ENCODE measurements at places on chromosomes 13 and 19.

DNA sequence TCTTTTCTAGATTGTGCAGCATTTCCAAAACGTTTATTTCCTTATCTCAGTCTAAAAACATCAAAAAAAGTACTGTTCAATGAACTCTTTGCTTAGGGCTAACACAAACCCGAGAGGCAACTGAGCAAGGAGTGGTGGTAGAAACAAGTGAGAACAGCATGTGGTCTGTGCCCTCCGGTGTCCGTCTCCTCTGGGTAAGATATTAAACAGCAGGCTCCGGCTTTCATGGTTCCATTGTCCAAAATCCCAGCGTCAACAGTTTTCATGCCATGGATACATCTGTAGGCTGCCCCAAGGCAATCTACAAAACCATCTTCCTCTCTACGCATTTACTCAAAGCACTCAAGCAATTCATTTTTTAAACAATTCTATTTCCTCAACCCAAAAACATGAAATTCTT lies 22.8 kb downstream of the DCLK1 start:
- no peak for DNase-seq

- no peak for DNase-seq
Measured at GRCh38 chr19:31499281-31500196, 150.3 kb upstream of the TSHZ3 start.

DNA sequence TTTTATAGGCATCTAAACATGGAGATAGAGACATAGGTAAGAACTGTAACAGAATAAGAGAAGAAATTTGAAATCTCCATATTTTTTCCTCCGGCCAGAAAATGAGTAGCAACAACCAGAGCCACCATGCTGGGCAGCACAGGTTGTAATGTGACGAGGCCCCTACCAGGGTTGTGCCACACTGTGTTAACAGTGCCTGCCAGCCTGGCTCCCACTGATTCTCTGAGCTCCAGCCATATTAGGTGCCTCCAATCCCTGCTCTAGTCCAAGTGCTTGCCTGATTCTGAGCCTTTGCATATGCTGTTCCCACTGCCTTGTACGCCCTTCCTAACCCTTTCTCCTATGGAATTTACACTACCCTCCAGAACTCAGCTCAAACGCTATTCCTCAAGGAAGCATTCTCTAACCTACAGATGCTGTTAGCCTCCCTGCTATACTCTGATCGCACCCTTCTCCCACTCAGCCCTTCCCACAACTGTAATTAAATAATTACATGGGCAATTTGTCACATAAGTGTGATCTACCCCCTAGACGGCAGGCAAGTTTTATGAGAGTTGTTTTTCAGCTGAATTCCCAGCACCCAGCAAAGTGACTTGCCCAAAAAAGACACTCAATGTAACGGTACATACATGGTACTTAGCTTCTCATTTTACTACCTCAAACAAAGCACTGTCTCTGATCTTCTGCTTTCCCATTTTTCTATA lies 37.6 kb upstream of the STARD13 start:
- no peak for DNase-seq

DNA sequence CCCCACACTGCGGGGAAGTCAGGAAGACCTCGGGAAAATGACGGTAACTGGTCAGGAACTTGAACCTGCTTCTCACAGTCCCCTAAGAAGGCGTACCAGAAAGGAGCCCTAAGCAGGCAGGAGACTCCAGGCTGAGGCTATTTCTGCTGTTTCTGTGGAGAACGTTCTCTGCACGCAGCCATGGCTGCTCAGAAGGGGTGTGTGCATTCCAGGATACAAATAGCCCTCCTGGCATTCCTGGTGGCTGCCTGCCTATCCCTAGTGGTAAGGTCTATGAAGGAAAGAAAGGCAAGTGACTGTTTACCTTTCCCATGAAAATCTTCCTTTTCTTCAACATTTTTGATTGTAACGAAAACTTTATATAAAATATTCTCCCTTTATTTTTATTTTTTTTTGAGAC lies 2.5 kb downstream of the SGCG start:
- no peak for DNase-seq

- DNase-seq: peak; percentile 89
Measured at GRCh38 chr19:49468746-49469447, 5.1 kb upstream of the FLT3LG start.

- no peak for DNase-seq
Measured at GRCh38 chr19:10766049-10766623, 48.3 kb downstream of the DNM2 start.

DNA sequence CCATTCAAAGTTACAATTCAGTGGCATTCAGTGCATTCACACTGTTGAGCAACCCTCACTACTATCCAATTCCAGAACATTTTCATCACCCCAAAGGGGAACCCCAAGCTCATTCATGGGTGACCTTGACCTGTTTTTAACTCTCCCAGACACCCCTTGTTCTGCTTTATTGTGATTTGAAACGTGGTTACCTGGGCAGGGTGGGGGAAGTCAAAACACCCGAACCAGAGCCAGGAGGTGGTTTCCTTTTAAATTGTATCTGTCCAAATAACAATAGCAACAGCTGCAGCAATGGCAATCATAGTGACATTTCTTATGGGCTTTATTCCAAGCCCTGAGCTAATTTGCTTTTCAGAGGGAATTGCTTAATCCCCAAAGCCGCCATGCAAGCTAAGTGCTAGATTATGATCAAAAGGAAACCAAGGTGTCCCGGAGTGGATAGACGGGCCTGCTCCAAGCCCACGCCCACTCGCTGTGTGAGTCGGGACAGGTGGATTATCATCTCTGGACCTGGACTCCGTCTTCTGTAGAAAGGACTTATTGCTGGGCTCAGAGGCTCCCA lies 6.1 kb downstream of the PTGIR start:
- DNase-seq: no peak

DNA sequence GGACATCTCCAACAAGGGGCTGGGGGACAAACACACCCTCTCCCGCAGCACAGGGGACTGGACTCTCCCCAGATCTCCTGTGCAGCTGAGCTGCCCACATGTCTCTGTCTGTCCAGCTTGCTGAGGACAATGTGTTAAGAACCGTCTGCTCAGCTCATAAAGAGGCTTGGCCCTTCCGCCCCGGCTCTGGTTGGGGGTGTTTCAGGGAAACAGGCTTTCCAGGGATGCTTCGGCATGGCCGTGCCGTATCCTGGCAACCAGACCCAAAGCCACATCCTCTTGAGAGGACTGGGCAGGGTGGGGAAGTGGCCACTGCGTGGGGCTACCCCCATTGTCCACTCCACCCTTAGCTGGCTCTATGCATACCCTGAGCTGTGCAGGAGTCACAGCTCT lies 41.1 kb upstream of the CHST8 start:
- no peak for DNase-seq

- no peak for DNase-seq
Measured at GRCh38 chr13:79988573-79988972, 352.4 kb downstream of the SPRY2 start.

- no peak for DNase-seq
Measured at GRCh38 chr13:23348262-23349127, 85.0 kb downstream of the SACS start.

DNA sequence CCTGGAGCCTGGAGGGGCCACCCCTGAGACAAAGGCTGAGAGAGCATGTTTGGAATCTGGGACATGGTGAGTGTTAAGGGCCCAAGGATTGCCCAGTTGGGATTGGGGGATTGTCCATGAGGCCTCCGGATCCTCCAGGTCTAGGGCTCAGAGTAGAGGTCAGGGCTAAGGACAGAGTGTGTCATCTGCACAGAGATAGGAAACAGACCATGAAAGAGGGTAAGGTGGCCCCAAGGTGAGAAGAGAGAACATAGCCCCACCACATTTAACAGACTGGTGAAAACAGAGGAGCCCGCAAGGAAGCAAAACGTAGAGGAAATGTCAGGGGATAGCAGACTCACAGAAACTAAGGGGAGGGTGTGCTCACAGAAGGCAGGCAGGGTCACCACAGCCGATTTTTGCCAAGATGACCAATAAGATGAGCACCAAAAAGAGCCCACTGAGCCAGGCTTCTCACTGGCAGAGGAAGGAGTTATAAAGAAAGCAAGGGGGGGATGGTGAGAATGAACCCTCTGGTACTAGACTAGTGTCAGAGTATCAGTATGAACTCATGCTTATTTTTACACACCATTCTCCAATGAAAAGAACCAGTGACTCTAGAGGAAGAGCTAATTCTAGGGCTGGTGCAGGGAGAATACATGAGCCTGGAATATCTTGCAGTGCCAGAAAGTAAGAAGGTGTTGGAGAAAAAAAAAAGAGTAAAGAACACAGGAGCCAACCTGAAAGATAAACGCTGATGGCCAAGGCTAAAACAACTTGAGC lies 17.5 kb downstream of the DYRK1B start:
- DNase-seq: no peak

DNA sequence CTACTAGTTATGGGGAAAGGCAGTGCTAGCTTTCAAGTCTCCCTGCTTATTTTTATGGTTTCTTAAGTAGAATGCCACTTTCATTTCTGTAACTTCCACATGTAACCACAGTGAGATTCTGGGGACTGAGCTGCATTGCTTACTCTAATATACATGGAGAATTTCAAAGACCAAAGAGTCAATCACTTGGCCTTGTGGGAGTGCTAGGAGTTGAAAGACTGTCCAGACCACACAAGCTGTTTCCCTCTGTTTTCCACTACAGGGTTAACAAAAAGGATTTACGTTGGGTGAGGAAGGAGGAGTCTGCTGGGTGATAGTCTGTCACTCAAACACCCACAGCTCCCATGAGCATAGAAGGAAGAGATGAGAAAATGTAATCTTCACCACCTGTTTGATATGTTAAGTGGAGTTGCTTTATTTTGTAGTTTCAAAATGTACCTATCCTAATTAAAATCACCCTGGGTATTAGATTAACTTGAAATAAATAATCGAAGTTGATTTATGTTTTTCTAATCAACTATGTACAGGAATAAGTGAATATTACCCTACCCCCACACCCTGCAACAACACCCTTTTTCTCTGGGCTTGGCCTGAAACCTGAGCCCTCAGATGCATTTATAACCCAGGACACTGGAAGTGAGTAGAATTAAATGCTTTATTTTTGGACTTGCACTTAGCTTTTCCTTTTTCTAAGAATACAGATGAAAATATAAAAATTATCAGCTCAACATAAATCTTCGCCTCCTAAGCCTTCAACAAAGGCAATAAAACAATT lies 225.8 kb upstream of the SLC10A2 start:
- DNase-seq: no peak

- DNase-seq: no peak
Measured at GRCh38 chr13:109401891-109402290, 384.5 kb downstream of the IRS2 start.

DNA sequence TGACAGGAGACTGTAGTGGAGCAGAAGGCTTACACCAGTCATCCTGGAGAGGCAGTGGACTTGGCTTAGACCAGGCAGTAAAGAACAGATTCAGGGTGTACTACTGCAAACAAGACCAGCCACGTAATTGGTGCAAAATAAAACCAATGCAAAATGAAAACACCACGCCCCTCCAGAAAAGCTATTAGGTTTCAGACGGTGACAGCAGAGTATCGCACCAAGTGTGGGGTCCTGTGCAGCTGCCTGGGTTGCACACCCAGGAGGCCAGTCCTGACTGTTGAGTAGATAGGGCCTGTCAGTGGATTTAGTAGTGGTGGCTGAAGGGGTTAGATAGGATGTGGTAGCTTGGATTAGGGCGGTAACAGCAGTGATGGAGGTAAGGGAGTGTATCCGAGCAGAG lies 5.4 kb upstream of the PRKACA start:
- no peak for DNase-seq

GRCh38 chr19:1270854-1271527 lies 1.9 kb downstream of the CIRBP start:
- no peak for DNase-seq

DNA sequence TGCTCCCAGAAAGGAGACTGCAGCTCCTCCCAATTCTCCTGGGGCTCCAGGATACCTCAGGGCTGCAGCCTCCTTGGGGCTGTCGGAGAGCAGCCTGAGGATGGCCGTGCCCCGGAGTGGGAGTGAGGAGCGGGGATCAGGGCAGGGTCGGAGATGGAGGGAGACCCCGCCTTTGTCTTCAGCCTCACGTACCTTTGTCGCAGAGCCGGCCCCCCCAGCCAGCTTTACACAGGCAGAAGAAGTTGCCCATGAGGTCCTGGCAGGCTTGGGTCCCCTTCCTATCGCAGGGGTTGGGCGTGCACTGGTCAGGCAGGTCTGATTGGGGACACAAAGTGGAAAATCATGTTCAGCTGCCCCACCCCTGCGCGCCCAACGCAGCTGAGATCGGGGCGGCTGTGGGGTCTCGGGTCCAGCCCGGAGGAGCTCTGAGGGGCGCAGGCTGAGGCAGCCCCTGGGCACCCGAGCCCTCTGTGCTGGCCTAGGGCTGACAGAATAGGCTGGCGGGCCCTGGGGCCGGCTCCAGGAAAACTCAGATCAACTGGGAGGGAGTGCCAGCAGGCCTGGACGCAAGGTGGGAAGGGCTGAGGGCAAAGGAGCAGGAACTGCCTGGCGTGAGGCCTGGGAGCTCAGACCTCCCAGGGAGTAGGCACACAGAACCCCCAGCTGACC lies 24.2 kb downstream of the GAS6 start:
- no peak for DNase-seq

DNA sequence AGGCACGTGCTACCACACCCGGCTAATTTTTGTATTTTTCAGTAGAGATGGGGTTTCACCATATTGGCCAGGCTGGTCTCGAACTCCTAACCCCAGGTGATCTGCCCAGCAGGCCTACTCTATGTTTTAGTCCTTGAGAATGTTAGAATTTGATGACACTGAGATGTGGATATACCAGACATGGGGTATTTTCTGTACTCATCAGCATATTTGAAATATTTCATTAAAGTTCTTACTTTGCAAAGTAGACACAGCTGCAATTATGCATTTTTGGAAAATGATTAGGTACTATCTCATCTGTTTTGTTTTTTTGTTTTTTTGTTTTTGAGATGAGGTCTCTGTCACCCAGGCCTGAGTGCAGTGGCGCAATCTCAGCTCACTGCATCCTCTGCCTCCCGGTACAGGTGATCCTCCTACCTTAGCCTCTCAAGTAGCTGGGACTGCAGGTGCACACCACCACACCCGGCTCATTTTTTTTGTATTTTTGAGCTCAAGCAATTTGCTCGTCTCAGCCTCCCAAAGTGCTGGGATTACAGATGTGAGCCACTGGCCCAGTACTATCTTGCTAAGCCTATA lies 12.7 kb downstream of the SPINT2 start:
- no peak for DNase-seq

DNA sequence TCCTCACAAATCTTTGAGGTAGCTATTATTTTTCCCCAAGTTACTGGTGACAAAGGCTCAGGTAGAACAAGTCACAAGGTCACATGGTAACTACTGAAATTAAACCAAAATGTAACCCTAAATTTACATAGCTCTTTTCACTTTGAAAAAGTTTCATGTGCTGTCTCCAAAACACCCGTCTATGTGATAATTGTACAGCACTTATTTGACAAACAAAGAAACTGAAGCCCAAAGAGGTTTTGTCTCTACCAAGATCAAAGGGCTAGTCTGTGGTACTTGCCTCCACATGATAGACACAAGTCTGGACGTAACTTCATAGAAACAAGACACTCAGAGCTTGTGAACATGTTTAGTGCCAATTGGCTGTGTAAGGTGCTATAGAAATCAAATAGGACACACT lies 108.3 kb downstream of the SACS start:
- DNase-seq: no peak

DNA sequence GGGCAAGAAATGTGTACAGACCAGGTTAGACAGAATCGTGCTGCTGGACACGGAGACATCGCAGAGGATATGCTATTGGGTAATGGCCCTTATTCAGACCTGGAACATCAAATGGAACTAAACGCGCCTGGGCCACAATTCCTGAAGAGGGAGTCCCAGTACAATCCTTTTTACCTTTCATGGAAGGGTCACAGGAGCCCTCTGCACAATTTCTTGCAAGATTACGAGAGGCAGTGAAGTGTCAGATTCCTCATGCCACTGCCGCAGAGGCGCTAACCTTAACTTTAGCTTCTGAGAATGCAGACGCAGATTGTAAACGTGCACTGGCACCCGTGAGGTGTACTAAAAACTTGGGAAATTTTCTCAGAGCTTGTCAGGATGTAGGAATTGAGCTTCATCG lies 18.1 kb downstream of the CLEC4M start:
- DNase-seq: no peak
